ENCODE measurements at places on chromosomes 2 and 18.

- no peak for DNase-seq
Observed at GRCh38 chr18:79720359-79720733, 40.7 kb downstream of the CTDP1 start.

DNA sequence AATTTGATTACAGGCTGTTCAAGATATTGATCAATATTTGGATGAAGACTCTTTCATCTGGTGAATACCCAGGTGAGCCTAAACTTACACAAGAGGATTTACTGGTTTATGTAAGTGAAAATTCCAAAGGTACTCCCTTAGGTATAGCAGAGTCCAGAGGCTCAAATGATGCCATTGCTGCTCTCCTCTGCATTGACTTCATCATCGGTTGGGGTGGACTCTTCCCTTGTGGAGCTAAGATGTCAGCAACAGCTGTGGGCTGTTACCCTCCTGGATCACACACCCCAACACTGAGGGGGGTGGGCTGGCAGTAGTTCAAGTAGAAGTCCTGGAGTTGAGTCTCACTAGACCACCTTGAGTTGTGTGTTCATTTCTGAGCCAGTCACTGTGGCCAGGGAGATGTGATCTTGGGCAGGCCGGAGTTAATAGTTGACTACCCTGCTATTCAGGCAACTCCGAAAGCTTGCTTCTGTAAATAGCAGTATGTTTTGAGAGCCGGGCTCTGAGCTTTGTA lies 236.9 kb downstream of the PTPRM start:
- no peak for DNase-seq

GRCh38 chr2:57396355-57397098 lies 650.1 kb upstream of the VRK2 start:
- no peak for DNase-seq

DNA sequence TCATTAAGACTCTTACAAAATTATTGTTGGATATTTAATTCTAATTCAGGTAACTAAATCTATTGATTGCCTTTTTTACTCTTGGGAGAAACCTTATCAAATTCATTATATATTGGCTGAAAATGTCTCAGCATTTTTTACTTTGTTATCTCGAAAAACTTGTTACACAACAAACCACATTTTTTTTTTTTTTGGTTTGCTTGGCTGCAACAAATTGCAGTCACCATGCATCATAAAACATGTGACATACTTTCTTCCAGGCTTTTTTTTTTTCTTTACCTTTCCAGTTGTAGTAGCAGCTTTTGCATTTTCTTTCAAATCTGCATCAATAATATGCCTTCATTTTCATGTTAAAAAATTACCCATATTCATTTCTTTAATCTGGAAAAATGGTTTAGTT lies 186.7 kb downstream of the TDRD15 start:
- no peak for DNase-seq

- DNase-seq, result no peak
Observed at GRCh38 chr2:100765481-100765880, 54.5 kb upstream of the NPAS2 start.

DNA sequence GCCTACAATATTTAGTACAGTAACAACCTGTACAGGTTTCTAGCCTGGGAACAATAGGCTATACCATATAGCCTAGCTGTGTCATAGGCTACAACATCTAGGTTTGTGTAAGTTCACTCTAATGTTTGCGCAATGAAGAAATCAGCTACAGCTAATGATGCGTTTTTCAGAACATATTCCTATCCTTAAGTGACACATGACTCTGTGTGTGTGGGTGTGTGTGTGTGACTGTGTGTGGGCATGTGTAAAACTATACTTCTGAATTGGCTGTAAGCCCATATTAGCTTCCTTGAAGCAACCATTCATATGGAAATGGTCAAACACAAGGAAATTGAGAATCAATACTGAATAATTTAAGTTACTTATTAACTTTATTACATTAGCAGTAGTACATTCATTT lies 120.8 kb upstream of the SULT1C3 start:
- no peak for DNase-seq

GRCh38 chr2:121084130-121084680 lies 200.8 kb downstream of the TFCP2L1 start:
- no peak for DNase-seq

- no peak for DNase-seq
Observed at GRCh38 chr2:205706769-205707381, 24.6 kb downstream of the NRP2 start.

DNA sequence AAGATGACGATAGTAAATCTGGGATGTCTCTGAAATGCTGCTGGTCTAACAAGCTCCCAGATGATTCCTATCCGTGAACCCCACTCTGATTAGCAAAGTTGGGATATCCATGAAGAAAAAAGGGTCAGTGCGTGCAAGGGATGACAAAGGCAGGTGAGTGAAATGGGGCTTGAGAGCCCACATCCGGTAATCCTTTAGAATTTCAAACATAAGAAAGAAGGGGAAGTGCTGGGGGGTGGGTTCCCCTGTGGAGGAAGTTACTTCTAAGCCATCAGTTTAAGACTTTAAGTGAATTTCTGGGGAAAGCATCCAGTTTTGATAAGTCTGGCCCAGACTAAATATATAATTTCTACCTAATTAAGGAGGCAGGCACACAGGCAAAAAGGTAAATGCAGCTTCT lies 209.5 kb downstream of the DPP10 start:
- DNase-seq, result no peak

GRCh38 chr2:202049840-202050239 lies 16.2 kb downstream of the FZD7 start:
- no peak for DNase-seq

DNA sequence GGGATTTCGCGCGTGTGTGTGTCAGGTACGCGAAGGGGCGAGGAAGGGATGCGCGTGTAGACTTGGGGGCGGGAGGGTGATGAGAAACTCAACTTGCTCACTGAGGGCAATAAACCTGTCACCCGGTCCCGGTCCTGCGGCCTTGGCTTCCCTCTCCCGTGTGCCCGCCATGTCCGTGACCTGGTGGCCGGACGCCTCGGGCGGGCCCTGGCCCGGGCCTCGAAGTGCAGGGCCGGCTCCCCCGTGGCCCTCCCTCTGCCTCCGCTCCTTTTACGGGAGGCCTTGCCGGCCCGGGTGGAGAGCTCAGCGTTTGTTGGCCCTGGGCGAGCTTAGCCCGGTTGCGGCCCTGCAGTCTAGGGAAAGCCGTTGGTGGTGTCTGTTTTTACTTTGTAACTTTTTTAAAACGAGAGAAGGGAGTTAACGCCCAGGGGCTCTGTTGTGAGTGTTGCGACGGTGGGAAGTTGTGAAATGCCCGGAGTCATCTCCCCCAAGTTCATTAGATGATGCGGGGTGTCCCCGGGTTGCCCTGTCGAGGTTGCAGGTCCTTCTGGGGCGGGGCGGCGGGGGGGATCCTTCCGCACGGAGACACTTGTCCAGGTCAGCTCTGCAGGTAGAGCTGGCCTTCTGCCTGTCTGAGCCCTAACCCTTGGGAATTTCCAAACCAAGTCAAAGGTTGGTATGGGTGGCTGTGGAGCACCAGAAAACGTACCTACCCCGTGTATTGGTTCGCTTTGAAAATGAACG lies 883 bp downstream of the SMCHD1 start:
- DNase-seq, result peak; percentile 24

- no peak for DNase-seq
Observed at GRCh38 chr18:68448736-68449135, 266.2 kb downstream of the TMX3 start.

DNA sequence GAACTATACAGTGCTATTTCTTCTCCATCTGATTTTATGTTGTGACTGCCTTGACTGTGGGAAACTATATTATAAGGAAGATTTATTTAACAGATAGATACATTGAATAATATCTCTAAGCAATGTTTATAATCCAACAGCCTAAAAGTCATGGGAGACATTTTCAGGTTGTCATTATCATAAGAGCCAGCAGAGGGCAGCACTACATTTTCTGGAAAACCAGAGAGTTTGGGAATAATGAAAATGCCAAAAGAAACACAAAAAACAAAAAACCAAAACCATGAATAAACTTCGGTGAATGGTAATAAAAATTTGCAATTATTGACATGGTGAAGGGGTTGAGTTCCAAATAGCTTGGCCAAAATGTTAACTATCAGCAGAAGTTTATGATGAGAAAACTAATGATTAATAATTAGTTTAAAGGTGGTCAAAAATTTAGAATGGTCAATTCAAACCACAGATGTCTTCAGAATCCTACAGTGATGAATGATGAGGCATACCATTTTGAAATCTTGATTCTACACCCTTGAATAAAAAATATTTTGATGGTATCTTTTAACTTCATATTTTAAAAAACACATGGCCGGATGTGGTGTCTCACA lies 4.7 kb downstream of the EEF1B2 start:
- no peak for DNase-seq

- no peak for DNase-seq
Observed at GRCh38 chr2:240817496-240818292, 2.3 kb downstream of the KIF1A start.

- DNase-seq, result no peak
Observed at GRCh38 chr2:171287036-171287571, 126.4 kb upstream of the TLK1 start.

DNA sequence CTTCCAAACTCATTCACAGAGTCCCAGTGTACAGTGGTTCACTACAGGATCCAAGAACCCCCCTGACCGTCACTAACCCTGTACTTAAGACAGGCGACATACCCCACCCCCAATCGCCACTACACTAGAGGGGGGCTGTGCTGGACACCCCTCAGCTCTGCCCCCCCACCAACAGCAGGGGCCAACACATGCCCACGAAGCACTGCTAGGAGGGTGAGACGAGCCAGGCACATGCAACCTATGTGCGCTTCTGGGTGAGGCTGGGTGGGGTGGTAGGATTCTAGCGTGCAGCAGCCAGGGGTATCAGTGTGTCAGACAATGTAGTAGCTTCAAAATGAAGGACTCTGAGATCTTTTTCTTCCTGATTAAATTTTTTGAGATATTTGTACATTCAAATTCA lies 67.8 kb downstream of the UXS1 start:
- no peak for DNase-seq

- DNase-seq, result no peak
Observed at GRCh38 chr2:233836359-233836758, 18.0 kb downstream of the HJURP start.

DNA sequence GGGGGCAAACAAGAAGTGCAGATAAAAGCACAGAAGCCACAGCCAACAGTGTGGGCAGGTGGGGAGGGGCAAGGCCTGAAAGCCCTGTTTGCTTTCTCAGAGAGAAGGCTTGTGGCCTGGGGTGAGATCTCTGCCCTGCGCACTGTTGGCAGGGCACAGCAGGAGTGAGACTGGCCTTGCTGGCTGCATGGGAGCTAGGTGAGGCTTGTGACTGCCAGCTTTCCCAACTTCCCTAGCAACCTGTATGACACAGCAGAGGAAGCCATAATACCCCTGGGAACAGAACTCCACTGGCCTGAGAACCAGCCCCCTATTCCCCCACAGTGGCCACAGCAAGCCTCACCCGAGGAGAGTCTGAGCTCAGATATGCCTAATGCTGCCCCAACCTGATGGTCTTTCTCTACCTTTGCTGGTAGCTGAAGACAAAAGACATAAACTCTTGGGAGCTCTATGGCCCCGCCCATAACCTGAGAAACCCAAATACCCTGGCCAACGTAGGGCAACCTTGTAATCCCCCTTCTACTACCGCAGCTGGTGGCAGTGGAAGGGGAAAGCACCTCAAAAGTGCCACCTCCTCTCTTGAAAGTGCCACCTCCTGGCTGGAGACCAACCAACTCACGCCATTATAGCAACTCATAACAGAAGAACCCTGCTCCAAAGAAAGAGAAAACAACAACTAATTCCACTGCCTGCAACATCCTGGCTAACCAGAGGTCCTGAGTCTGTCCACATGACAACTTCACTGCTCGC lies 44.4 kb downstream of the LCT start:
- no peak for DNase-seq

GRCh38 chr18:72674710-72675109 lies 130.6 kb upstream of the CBLN2 start:
- DNase-seq, result no peak

DNA sequence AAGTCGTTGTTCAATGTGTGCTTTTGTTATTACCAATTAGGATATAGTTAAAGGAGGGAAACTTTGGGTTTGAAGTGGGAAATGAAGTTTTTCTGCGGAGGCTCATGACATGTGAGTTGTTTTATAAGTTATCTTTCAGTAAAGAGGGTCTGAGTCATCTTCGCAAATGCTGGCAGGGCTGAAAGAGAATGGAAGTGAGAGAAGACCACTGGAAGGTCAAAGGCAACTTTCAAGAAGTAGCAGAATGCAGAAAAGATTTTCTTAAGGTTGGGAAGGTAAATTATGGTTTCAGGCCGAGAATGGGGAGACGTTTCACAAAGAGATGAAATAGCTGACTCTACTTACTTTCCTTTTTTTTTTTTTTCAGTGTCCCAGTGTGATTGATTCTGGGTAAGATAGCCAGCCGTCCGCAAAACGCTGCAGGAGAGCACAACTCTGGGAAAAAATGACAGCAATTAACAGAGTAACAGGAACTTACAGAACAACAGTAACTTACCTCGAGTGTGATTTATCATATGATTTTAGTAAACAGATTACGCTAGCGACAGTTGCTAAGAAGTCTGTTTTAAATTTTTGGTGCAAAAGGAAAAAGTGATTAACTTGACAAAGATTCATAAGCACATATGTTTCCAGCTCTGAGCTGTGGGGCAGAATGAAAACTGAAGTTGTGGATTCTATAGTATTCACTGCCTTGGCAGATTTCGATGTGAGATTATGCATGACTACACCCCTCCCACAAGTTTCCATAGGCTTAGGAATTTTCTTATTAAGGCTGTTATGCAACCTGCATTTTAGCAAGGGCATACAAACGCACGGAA lies 46.8 kb upstream of the ACTR3 start:
- no peak for DNase-seq

- DNase-seq, result no peak
Observed at GRCh38 chr18:58069099-58069498, 25.1 kb downstream of the NEDD4L start.

DNA sequence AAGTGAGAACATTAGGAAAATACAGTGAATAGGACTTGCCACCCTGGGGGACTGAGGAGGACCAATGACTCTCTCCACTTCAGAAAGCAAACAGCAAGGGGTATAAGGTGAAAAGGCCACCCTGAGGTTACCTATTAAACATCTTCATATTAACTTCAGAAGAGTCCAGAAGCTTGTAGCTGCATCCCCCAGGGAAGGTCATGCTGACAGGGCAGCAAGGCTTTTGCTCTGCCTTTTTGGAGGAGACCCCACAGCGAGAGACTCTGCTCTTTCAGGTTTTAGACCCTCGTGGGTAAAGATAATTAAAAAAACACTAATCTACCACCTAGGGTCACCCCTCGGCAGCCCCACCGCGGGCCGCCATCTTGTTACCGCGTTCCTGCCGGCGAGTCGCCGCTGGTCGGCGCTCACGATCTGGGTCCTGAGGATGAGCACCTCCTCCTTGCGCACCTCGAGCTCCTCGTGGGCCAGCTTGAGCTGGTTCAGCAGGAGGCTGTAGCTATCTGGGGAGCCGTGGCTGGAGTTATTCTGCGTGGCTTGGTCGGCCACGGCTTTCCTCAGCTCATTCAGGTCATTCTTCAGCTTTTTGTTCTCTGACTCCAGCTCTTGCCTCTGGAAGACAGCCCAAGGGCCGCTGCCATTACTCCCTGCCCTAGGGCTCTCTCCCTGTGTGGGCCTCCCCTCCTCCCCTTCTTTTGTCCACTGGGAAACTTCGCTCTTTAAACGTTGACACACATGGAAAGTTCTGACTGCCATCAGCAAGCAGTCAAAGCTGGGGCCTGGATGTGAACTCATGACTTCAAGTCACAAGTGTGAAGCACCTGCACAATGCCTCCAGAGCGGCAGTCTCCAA lies 50.7 kb upstream of the ACAA2 start:
- DNase-seq, result no peak

GRCh38 chr18:13643261-13643751 lies 83.1 kb downstream of the FAM210A start:
- no peak for DNase-seq

Measured in mesothelial cell of epicardium (in vitro differentiated cells).